ENCODE measurements at places on chromosomes 3 and 15.
A peak's percentile ranks its signal among the peaks of the same experiment; 100 is the strongest.

DNA sequence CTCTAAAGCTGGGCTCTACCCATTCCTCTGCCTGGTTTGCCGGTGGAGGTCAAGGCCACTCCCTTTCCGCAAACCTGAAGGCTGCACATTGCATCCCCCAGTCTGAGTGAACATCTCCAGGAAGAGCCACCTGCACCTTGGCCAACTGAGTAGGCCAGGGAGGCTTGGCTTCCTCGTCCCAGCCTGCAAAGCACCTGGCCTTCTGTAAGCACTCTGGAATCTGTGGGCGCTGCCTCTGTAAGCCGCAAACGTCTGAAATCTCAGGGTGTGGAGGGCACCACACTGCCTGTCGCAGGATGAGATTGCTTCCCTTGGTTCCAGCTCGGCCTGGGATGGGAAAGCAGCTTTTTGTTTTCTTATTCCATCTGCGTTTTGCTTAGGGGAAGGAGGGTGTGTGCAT lies 81.3 kb downstream of the SEC22A start:
- no peak for DNase-seq

- DNase-seq, result no peak
These were observed 152.8 kb upstream of the GOLGA6L4 start for GRCh38 chr15:84082739-84083138.

GRCh38 chr3:47849186-47849698 lies 46.3 kb downstream of the DHX30 start:
- no peak for DNase-seq

- no peak for DNase-seq
These were observed 223.5 kb downstream of the NAALADL2 start for GRCh38 chr3:175082631-175083030.

GRCh38 chr3:140093742-140094141 lies 158.8 kb downstream of the CLSTN2 start:
- DNase-seq, result no peak

GRCh38 chr15:79018960-79019359 lies 71.6 kb downstream of the RASGRF1 start:
- DNase-seq, result no peak

GRCh38 chr3:175355801-175356335 lies 496.7 kb downstream of the NAALADL2 start:
- no peak for DNase-seq

- DNase-seq, result no peak
These were observed 473.9 kb upstream of the PPP2R3A start for GRCh38 chr3:135491491-135492205.

- no peak for DNase-seq
These were observed 66.9 kb downstream of the SERP1 start for GRCh38 chr3:150479370-150479769.

GRCh38 chr15:80191198-80191597 lies 38.4 kb downstream of the FAH start:
- DNase-seq, result no peak

GRCh38 chr15:92624401-92624991 lies 31.1 kb downstream of the FAM174B start:
- peak; percentile 79 for DNase-seq

- DNase-seq, result no peak
These were observed 954 bp upstream of the MAPKBP1 start for GRCh38 chr15:41773332-41773728.

DNA sequence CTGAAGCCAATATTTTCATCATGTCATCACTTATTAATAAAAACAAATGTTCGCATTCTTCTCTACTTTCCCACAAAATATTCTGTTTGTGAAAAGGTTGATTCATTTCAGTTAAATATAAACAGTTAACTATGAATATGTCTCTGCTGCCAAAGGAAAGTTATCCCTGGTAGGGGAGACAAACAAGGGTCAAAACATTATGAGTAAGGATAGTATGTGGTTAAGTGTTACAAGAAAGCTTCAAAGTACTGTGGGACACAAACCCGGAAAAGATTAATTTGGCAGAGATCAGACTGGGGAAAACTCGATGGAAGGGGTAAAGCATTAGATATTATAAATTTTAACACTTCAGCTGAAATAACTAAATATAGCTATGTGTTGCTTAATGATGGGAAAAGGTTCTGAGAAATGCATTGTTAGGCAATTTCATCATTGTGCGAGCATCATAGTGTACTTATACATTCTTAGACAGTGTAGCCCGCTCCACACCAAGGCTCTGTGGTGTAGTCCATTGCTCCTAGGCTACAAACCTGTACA lies 436.5 kb upstream of the TBL1XR1 start:
- DNase-seq, result no peak

GRCh38 chr3:33047842-33048834 lies 48.8 kb downstream of the GLB1 start:
- no peak for DNase-seq

DNA sequence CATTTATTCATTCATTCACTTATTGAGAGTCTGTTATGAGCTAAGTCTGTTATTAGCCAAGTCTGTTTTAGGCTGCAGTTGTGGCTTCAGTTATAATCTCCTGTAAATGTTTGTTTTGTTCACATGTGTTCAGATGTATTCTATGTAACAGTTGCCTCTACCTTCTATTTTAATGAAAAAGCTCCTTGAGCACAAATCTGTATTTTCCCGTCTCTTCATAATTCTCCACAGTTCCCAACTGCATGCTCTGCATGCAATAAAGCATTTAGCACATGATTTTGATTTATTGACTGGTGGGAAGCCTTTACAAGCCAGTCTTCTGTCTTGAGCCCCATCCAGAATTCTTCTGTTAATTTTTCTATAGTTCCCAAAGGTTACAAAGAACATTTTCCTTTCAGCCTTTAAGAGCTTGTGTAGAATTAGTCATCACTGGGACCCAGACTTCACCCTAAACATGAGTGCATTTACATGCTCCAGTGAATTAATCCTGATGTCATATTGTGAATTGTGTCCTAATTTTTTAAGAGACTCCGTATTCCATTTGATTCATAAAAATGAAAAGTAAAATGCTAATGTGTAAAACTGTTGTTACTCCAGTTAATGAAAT lies 122.3 kb upstream of the NR2E3 start:
- no peak for DNase-seq

DNA sequence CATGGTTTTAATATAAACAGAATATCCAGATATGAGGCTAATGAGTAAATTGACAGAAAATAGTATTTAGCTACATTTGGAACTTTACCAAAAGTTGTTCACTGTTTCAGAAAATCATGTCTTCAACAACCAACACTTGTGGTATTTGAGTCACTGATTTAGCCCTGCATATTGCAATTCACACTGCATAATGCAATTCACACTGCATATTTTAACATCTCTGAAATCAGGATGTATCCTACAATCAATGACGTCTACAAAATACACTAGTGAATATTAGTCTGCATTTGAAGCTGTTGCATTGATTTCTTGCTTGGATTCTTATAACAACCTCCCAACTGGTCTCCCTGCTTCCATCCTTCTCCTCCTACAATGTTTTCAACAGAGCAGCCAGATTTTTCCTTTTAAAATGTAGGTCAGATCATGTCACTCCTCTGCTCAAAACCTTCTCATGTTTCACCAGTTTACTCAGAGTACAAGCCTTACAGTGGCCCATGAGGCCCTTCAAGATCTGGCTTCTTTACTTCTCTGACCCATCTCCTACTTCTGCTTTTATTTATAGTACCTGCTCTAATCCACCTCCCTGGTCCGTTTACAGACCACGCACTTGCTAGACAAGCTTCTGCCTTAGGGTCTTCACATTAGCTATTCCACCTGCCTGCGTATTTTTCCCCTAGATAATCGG lies 11.4 kb upstream of the RAB11A start:
- no peak for DNase-seq

GRCh38 chr3:140629357-140630137 lies 48.3 kb upstream of the TRIM42 start:
- DNase-seq, result no peak

DNA sequence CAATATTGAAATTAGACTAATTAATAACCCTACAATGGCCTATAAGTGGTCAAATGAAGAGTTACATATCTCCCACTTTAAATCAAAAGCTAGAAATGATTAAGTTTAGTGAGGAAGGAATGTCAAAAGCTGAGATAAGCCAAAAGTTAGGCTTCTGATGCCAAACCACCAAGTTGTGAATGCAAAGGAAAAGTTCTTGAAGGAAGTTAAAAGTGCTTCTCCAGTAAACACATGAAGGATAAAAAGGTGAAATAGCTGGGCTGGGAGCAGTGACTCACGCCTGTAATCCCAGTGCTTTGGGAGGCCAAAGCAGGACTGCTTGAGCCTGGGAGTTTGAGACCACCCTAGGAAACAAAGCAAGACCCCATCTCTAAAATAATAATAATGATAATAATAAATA lies 46.9 kb upstream of the DCUN1D1 start:
- no peak for DNase-seq

DNA sequence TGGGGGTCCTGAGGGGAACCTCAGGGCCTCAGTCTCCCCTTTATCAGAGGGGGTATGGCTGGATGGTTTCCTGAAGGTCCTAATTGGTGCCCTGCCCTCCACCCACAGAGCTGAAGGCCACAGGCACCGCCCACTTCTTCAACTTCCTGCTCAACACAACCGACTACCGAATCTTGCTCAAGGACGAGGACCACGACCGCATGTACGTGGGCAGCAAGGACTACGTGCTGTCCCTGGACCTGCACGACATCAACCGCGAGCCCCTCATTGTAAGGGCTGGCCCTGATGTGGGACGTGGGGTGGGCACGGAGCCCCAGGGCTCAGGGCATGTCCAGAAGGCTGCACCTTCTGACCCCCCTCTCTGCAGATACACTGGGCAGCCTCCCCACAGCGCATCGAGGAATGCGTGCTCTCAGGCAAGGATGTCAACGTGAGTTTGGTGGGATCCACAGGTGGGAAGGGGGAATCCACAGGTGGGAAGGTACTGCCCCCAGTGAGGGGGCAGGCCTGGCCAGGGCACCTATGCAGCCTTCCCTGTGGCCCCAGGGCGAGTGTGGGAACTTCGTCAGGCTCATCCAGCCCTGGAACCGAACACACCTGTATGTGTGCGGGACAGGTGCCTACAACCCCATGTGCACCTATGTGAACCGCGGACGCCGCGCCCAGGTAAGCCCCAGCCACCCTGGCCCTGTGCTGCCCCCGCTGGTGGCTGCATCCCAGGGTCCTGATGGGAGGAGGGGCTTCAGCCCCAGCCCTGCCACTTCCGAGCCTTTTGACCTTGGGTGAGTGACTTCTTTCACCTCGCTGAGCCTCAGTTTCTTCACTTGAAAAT lies 17.5 kb upstream of the GNAT1 start:
- no peak for DNase-seq

DNA sequence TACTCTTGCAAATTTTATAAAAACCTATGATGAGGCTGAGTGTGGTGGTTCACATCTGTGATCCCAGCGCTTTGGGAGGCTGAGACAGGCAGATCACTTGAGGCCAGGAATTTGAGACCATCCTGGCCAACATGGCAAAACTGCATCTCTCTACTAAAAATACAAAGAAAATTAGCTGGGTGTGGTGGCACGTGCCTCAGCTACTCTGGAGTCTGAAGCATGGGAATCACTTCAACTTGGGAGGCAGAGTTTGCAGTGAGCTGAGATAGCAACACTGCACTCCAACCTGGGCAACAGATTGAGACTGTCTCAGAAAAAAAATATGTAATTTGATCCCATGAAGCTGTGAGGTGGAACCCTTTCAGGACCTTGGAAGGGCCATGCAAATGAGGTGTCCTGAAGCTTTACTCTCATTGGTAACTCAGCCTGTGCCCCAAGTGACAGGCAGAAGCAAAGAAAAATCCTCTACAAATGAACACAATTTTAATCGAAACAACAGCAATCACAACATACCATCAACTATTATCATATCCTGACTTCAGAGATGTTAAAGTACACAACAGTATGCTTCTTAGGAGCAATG lies 84.6 kb upstream of the CDV3 start:
- no peak for DNase-seq

DNA sequence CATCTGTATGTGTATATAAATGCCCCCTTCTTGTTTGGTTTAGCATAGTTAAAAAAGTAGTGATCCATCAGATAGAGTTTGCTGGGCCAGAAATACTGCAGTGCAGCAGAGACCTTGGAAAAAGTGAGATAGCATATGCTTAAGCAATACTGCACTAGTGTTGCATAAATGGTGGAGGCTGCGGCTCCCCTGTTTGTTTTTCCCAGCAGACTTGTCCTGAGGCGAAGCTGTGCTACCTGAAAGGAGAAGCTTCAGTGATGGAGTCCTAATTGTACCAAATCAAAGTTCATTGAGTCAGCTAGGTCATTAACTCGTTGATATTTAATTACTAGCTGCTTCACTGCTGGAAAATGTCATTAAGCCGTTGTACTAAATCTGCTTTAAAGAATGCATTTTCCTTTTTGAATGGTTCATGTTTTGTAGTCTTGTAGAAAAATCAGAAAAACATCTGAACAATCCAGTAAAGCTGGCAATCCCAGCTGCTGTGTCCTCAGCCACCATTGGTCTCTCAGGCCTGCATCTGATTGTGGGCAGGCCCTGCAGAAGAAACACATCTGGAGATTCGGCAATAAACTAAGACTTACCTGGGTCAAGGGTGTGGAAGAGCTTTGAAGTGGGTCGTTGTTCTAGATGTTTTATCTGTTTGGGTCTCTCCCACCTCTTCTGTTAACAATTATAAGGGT lies 169.6 kb downstream of the B3GALNT1 start:
- DNase-seq, result no peak

DNA sequence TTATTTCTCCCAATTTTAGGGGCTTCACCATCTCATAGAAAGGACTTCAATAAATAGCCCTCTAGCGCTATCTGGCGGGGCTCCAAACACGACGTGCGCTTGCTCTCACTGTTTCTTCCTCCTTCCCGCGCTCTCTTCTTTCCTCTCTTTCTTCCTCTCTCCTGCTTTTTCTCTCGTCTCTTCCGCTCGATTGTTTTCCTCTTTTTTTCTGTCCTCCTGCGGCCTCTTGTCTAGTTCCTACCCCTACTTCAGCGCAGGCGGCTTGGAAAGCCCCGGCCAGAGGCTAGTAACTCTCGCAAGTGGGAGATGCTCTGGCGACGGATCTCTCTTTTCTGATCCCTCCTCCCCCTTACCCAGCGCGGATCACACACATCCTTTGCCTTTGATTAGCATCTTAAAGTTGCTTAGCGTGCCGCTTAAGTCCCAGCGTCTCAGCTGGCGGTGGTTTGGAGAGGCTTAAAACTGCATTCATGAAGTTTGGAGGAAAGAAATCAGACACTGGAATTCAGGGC lies 6.2 kb upstream of the MEIS2 start:
- DNase-seq, result no peak

- DNase-seq, result no peak
These were observed 62.7 kb downstream of the EOMES start for GRCh38 chr3:27659279-27660021.

DNA sequence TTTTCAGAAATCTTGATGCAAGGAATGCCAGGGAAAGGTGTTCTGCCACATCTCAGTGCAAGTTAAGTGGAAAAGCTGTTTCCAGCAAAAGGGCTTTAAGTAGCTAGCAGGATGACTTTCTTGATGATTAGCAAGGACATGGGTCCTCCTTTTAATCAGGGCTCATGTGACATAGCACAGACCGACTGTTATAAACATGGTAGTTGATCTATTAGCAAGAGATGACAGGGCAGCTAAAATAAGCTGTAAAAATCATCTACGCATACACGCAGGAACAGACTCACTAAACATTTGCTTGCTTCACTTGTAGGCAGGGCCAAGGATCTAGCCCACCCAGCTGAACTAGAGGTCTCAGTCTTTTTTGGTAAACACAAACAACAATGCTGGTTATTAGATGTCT lies 69.0 kb downstream of the GOLIM4 start:
- DNase-seq, result no peak
